Posterior cingulate gyrus (tissue), 11 donors: ENCODE measurements at places on chromosomes 6 and 20.

DNA sequence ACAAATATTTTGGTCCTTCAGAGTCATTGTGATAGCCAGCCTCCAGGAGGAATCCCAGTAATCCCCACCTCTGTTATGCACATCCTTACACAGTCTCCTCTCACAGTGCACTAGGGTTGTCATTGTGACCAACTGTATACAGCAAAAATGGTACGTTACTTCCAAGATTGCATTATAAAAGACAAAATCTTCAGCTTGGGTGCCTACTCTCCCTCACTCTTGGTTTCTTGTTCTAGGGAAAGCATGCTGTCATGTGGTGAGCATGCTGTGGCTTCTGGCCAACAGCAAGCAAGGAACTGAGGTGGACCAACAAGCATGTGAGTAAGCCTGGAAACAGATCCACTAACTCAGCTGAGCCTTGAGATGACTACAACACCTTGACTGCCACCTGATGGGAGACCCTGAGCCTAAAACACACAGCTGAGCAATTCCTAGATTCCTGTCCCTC, 130.1 kb upstream of the DST start:
- no peak for DNase-seq

DNA sequence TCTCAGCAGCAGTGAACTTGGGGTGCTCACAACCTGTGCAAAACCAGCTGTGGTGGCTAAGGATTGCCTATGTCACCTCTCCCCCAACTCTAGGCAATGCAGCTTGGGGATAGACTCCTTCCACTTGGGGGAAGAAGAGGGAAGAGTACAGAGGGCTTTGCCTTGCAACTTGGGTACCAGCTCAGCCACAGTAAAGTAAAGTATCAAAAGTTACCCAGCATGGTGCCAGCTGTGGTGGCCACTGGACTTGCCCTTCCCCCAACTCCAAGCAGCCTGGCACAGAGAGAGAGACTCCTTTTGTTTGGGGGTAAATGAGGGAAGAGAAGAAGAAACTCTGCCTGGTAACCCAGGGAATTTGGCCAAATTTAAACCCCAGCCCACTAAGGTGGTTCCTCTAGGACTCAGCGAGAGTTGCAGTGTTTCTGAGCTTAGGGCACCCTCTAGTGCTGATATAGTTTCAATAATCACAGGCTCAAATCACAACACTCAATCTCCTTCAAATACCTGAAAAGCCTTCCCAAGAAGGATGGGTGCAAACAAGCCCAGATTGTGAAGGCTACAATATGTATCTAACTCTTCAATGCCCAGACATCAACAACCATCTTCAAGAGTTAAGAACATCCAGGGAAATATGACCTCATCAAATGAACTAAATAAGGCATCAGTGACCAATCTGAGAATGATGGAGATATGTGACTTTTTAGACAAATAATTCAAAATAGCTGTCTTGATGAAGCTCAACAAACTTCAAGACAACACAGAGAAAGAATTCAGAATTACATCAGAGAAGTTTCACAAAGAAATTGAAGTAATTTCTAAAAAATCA, 7.6 kb upstream of the DEFB129 start:
- no peak for DNase-seq

DNA sequence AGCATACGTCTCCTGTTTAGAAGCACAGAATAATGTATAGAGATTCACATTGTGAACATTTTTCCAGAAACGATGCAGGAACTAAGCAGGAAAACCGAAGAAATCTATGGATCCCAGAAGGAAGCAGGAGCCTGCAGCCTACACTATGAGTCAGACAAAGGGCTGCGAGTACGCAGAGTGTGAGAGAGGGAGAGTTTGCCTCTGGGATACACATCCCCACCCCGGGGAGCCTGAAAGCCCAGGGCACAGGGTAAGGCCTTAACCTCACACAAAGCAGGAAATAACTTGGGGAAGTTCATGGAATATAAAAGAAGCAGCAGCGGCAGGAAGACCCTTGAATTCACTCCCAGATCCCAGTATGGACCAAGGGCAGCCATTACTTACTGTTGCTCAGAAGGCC, 842.1 kb upstream of the MANEA start:
- DNase-seq = no peak

DNA sequence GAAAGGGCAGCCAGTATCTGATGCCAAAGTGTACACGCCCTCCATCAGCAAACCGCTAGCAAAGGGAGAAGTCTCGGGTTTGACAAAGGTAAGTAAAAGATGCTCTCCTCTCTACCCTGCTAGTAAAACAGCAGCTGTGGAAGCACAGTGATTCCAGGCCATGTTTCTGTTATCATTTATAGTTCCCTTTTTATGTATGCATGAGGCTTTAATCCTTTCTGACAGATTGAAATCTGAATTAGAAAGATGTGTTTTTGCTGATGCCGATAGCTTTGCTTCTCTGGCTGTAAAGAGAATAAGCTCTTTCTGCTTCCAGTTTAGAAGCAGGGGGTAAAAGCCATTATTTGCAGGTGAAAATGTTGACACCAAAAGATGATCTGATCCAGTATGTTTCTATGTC, 392.4 kb upstream of the SOX4 start:
- no peak for DNase-seq

DNA sequence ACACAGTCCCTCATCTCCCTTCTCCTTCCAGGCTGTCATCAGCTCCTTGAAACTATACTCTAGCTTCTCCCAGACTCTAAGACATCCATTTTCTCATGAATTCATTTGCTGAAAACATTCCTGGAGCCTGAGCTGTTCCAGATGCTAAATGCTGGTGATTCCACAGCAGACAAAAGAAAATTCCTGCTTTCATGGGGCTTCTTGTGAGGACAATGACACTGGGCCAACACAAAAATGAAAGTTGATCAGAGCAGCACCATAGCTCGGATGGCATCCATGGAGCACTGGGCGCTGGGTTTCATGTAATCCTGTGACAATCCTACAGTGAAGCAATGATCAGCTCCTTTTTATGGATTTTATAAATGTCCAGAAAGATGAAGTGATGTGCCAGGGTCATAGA, 47.4 kb upstream of the STX16 start:
- no peak for DNase-seq

DNA sequence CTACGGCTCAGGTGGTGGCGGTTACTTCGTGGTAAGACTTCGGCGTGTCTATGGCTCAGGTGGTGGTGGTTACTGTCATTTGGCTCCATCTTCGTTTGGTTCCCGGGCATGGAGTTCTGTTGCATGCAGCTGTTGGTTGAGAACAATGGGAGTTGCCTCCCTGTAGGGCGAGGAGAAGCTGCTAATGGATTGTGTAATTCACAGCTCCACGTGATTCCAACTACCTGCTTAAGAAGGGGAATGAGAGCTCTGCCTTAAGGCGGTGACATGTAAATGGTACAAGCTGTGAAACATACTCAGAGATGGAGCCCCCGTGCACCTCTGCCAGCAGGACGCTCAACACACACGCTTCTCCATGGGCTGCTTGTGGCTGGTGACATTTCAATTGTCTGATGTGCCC, 12.4 kb upstream of the DACT2 start:
- no peak for DNase-seq

GRCh38 chr20:40284611-40285010, 404.4 kb downstream of the MAFB start:
- DNase-seq = no peak

- peak; percentile 19 for DNase-seq
Measured at GRCh38 chr20:3730803-3731672, 1.4 kb upstream of the HSPA12B start.

GRCh38 chr20:380763-381580, 412 bp downstream of the TRIB3 start:
- peak; percentile 45 for DNase-seq

GRCh38 chr6:19368511-19368910, 468.7 kb upstream of the ID4 start:
- DNase-seq = no peak

DNA sequence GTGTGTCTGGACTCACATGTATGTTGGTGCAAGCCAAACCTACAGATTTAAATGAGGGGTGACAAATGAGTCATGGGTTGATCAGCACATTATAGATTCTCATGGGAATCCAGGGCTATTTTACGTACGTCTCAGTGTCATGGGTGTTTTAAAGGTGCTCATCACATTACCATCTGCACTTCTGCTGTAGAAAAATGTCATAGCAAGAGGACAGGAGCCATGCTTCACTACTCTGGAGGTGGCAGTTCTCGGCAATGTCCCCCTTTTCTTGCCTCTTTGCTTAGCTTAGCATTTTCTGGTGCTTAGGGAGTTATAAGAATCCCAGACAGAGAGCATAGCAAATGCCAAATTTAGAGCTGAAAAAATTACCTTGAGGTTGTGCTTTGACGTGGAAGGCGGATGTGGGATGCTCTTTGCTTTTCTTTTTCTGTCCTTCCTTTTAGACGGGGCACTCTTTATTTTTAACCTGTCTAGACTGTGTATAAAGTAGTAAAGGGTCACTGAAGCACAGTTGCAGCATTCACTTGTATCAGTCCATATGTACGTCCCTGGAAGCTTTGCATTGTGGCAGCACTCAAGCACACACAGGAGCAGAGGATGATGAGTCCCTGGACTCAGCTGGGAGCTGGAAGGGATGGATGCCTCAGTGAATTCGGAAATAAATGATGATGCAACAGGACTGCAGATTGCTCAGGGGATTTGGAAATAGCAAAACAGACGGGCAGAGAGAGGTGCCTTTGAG, 139.7 kb downstream of the SYNDIG1 start:
- no peak for DNase-seq

GRCh38 chr20:38897267-38897666, 28.9 kb upstream of the FAM83D start:
- DNase-seq = no peak

GRCh38 chr6:71621918-71622519, 264.3 kb upstream of the RIMS1 start:
- DNase-seq = no peak

DNA sequence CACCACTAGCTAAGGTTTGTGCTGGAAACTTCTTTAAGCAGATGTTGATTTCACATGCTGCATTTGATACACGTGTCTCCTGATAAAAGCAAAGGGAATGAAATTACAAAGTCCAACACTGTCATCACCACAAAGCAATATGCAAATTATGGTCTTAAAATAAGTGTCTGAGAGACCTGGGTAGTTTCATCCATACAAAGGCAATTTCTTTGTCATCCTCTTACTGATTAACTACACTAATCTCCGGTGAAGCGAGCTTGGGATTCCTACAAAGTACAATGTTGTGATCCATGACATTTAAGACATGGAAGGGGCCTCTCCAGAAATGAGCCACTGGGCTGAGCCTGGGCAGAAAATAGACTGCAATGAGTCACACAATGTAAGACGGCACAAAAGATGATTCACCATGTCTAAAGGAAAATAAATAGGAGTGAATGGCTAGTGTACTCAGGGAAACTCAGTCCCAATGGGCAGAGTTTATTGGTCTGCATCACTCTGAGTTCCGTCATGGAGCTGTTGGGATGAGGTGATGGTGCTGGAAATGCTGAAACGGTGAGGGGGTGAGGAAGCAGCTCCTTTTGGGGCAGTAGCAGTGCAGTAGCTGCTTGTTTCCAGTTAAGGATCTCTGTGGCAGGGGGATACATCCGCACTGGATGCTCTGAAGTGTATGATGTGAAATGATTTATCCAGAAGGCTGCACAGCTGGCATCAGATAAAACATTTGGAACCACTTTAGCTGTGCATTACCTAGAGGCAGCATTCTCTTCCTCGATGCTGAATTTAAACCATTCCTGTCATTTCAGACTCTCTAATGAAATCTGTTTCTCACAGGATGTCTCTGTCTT, 103.3 kb downstream of the IBTK start:
- DNase-seq = no peak

DNA sequence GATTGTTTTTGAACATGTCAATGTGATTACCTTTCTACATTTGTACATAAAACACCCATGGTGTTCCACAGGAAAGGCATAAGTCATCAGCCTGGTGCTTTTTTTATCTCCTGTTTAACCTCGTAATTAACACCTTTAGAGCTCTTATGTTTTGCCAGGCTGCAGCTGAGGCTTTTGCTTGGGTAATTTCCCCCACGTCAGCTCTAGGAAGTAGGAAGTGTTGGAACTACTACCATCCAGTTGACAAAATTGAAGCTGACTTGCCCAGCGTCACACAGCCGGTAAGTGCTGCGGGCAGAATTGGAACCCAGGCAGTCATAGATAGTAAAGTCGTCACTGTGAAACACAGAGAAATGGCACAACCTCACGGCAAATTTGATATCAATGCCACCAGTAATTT, 86.6 kb upstream of the BMP2 start:
- DNase-seq = no peak

GRCh38 chr6:54074578-54075195, 36.6 kb upstream of the MLIP start:
- DNase-seq = no peak

DNA sequence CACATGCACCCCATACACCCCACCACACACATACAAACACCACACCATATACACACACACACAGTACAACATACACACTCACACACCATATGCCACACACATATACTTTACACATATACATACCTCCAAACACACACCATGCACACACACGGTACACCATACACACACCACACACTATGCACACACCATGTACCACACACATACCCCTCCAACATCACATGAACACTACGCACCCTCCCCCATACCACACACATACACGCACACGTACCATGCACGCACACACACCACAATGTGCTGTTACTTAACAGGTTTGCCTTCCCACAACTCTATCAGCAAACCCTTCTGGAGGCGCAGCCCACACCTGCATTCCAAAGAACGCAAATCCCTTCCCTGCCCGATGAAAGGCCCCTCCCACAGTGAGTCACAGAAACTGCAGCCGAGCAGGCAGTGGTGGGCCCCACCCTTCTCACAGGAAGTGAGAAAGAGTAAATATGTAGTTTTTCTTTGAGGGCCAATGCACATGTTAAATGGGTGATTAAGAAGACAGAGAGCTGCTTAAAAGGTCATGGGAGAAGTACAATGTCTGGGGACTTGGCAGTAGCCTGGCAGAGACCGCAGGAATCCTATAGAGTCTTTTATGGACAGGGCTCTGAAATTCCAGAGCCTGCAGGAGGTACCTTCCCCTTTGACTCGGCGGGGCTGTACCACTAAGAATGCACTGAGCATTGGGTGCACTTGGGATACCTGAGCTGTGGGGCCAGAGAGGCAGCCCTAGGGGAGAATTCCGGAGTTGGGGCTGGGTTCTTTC, 34.1 kb upstream of the EZR start:
- DNase-seq = no peak

GRCh38 chr6:106102034-106102433, 15.9 kb downstream of the PRDM1 start:
- no peak for DNase-seq

DNA sequence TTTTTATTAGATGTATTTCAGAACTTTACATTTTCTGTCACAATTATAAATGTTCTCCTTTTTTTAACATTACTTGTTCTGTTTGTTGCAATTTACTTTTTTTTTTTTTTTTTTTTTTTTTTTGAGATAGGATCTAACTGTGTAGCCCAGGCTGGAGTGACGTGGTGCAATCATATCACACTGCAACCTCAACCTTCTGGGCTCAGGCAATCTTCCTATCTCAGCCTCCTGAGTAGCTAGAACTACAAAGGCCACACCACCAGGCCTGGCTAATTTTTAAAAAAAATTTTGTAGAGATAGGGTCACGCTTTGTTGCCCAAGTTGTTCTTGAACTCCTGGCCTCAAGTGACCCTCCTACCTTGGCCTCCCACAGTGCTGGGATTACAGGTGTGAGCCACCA, 15.1 kb upstream of the MBOAT1 start:
- DNase-seq = no peak

GRCh38 chr20:16611817-16612216, 38.6 kb upstream of the KIF16B start:
- DNase-seq = no peak

GRCh38 chr6:14807130-14807529, 438.7 kb upstream of the JARID2 start:
- no peak for DNase-seq

- DNase-seq = no peak
Measured at GRCh38 chr6:108526739-108527174, 34.0 kb upstream of the FOXO3 start.

- peak; percentile 85 for DNase-seq
Measured at GRCh38 chr20:63310265-63310991, 17.4 kb downstream of the COL20A1 start.
